Heart right ventricle (tissue), 16 donors: ENCODE measurements at places on chromosomes 6 and 20. TPM values are rescaled to one million over a fixed set of nuclear protein-coding genes. Genes with fewer than 3 reads are reported as not detected.

GRCh38 chr6:82410151-82410648 lies 46.6 kb downstream of the TPBG start:
- no peaks in the 10 kb centered on the region for H3K4me1 ChIP-seq
- H3K27ac ChIP-seq: no peak overlapping the region
- no peak overlapping the region for H3K4me3 ChIP-seq
- no peaks in the 10 kb centered on the region for H3K27me3 ChIP-seq

DNA sequence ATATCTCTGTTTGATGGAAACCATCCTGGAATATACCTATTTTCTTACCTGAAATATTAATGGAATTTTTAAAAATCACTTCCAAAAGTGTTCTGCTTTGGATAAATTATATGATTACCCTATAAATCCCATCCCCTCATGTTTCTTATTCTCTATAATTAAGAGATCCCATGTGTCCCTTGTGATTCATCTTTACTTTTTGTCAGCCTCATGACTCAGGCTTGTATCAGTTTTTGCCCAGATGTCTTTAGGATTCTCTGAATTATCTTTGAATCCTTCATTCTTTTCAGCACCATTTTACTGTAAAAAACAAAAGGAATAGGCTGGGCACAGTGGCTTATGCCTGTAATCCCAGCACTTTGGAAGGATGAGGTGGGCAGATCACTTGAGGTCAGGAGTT lies 804.5 kb upstream of the CITED2 start:
- no peak overlapping the region for H3K27ac ChIP-seq
- no peak overlapping the region for H3K4me3 ChIP-seq
- H3K4me1 ChIP-seq: no peaks in the 10 kb centered on the region
- DNase-seq: no peak
- H3K27me3 ChIP-seq: no peaks in the 10 kb centered on the region
- H3K36me3 ChIP-seq: no peaks in the 10 kb centered on the region

DNA sequence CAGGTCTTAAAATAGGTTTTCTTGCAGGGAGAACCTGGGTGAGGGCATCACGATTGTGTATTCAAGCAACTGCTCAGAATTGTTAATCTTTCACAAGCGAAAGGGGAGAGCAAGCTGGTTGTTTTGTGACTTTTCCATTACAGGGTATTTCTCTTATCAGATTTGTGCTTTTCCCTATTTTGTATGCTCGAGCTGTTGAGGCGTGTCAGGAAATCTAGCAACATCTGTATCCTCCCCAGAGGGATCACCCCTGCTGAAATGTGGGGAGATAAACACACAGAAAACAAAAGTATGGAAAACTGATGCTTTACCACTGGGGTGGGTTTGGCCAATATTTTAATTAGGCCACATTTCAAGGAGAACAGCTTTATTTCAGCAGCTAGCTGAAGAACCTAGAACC lies 187.0 kb downstream of the DTNBP1 start:
- peaks cover 90% of the 10 kb centered on the region for H3K4me1 ChIP-seq
- H3K27me3 ChIP-seq: no peaks in the 10 kb centered on the region
- no peak overlapping the region for H3K4me3 ChIP-seq
- H3K36me3 ChIP-seq: no peaks in the 10 kb centered on the region
- peak overlapping the region; percentile 84 for H3K27ac ChIP-seq

- no peaks in the 10 kb centered on the region for H3K27me3 ChIP-seq
- peaks cover 5% of the 10 kb centered on the region for H3K4me1 ChIP-seq
- H3K4me3 ChIP-seq: no peak overlapping the region
- DNase-seq: no peak
- no peaks in the 10 kb centered on the region for H3K36me3 ChIP-seq
Observed at GRCh38 chr6:16200321-16200883, 38.0 kb upstream of the GMPR start.

GRCh38 chr6:143130928-143131327 lies 70.2 kb downstream of the AIG1 start:
- H3K27ac ChIP-seq: no peak overlapping the region
- no peaks in the 10 kb centered on the region for H3K27me3 ChIP-seq

DNA sequence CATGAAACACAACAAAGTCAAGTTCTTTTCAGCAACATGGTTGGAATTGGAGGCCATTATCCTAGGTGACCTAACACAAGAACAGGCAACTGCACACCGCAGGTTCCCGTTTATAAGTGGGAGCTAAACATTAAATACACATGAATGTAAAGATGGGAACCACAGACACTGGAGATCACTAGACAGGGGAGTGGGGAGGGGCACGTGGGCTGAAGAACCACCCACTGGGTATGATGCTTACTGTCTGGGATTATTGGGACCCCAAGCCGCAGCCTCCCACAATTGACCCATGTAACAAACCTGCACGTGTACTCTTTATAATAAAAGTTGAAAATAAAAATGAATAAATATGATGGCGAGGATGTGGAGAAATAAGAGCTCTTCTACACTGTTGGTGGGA lies 8.6 kb upstream of the RAET1G start:
- H3K36me3 ChIP-seq: no peaks in the 10 kb centered on the region
- no peak overlapping the region for H3K27ac ChIP-seq
- DNase-seq: no peak
- peaks cover under 1% of the 10 kb centered on the region for H3K4me1 ChIP-seq

DNA sequence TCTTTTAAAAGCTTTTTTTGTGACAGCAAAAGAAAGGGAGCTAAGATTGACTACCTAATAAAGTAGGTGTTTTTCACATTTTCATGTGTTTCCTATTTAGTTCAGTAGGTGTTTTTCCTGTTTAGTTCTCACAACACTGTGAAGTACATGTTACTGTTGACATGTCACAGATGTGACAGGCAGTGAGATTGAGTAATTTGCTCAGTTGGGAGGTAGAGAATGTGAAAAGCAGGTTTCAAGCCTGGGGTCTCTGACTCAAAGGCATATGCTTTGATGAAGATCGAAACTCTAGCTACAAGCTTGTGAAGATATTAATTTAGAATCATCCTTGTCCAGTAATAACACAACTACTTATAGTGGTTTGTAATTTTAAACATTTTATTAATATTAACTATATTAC lies 43.1 kb downstream of the SLX4IP start:
- no peaks in the 10 kb centered on the region for H3K27me3 ChIP-seq
- H3K27ac ChIP-seq: no peak overlapping the region
- H3K36me3 ChIP-seq: no peaks in the 10 kb centered on the region

- no peaks in the 10 kb centered on the region for H3K27me3 ChIP-seq
- peaks cover 37% of the 10 kb centered on the region for H3K4me1 ChIP-seq
- H3K27ac ChIP-seq: no peak overlapping the region
- DNase-seq: no peak
Observed at GRCh38 chr6:37105148-37106050, 64.6 kb upstream of the PIM1 start.

GRCh38 chr6:2077826-2078225 lies 167.6 kb downstream of the GMDS start:
- no peaks in the 10 kb centered on the region for H3K27me3 ChIP-seq
- DNase-seq: no peak
- H3K4me1 ChIP-seq: no peaks in the 10 kb centered on the region
- no peaks in the 10 kb centered on the region for H3K36me3 ChIP-seq
- H3K27ac ChIP-seq: no peak overlapping the region
- H3K4me3 ChIP-seq: no peak overlapping the region

Gene RTN4IP1
- 16.9 TPM for total RNA-seq

Gene SNPH
- total RNA-seq: 11.0 TPM

Gene CLVS2
- 0.41 TPM for total RNA-seq
